ENCODE measurements at places on chromosomes 3 and 15.
A peak's percentile ranks its signal among the peaks of the same experiment; 100 is the strongest.

GRCh38 chr3:23002836-23003732, 200.0 kb upstream of the UBE2E2 start:
- peak; percentile 2 for DNase-seq

GRCh38 chr3:112476346-112476745, 22.9 kb downstream of the BTLA start:
- DNase-seq = no peak

- DNase-seq = no peak
Observed at GRCh38 chr3:157354254-157354653, 82.4 kb upstream of the PTX3 start.

DNA sequence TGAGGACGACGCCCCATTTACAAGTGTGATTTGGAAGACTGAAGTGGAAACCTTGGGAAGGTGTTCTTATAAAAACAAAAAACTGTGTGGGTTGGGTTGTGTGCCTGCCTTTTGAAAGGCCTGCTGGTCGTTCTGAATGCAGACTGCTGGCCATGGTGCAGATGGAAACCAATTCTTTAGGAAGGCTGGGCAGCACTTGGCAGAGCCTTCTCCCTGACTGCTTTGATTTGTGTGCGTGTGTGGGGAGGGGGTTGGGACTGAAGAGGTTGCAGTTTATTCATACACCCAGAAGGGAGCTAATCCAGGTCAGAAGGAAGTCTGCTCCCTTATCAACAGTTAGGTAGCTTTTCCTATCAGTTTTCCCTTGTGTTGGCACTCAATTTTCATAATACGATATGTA, 288.7 kb downstream of the SOX2 start:
- no peak for DNase-seq

DNA sequence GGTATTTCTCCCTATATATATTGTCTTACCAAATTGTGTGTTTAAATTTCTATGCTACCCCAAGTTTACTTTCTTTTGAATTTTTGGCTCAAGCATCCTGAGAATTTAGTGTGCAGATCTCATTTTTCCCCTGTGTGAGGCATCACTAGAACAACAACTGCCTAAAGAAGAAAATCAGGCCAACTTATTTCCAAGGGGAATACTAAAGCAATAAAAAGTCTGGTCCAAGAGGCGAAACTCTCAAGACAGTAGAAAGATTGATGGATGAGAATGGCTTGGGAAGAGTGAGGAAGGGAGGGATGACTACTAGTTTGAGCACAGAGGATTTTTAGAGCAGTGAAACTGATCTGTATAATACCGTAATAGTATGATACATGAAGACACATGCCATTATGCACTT, 86.3 kb upstream of the CFAP20DC start:
- DNase-seq = no peak

- DNase-seq = no peak
Observed at GRCh38 chr15:78350058-78350457, 9.9 kb downstream of the CRABP1 start.

DNA sequence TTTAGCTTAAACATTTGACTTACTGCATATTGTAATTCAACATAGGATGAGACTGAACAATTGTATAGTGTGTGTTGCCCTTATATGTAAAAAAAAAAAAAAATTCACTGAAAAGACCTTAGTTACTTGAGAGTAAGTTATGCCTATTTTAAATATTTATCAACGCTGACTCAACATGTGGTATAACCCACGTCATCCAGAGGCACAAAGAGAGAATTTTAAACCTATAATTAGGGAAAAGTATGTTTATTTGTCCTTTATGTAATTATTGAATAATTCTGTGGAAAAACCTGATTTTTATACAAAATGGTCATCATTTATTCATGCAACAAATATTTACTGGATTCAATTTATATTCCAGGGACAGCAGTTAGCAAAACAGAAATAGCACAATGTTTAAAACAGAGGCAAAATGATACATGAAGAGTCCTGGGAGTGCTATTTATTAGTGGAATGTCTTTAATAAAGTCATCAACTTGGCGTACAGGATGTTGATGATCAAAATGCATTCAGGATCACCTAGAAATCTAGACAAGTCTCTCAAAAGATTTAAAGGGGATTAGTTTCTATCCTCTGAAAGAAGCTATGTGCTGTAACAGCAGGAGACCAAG, 223.7 kb downstream of the PCCB start:
- DNase-seq = no peak

GRCh38 chr3:94405258-94406035, 342.6 kb downstream of the NSUN3 start:
- no peak for DNase-seq

DNA sequence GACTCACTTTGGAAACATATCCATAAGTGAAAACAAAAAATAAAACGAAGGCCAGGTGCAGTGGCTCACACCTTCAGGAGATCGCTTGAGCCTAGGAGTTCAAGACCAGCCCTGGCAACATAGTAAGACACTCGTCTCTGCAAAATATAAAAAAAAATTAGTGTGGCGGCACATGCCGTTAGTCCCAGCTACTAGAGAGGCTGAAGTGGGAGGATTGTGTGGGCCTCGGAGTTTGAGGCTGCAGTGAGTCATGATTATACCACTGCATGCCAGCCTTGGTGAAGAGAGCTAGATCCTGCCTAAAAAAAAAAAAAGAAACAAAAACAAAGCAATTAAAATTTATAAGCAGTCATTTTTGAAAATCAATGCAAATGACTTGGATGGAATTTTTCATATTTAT, 54.7 kb upstream of the NANOGP8 start:
- DNase-seq = no peak

DNA sequence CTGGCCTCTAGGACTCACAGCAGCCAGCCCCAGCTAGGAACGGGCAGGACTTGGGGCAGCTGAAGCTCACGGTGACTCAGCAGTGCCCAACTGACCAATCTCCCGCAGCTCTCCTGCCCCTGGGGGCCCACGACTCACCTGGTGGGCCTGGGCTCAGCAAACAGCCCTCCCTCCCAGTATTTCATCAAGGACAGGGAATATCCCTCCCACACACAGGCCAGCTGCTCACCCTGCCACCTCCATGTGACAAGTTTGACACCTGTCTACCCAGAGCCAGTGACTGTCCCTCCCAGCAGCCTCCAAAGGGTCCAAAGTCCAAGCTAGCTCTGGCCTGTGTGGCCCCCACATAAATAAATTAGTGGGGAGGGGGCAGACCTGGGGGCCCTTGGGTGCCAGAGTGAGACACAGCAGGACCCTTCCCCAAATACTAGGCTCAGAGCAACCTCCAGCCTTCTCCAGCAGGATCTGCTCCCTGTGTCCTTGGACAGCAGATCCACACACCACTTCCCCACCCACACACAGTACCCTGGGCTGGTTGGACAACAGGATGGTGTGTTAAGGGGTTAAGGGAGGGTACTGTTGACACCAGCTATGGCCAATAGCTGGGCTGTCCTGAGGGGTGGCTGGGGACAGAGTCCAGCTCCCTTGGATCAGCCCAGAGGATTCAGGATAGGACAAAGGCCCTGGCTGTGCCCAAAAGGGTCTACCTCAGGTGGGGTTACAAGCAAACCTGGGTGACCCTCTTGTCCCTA, 4.3 kb downstream of the GNAT1 start:
- no peak for DNase-seq

DNA sequence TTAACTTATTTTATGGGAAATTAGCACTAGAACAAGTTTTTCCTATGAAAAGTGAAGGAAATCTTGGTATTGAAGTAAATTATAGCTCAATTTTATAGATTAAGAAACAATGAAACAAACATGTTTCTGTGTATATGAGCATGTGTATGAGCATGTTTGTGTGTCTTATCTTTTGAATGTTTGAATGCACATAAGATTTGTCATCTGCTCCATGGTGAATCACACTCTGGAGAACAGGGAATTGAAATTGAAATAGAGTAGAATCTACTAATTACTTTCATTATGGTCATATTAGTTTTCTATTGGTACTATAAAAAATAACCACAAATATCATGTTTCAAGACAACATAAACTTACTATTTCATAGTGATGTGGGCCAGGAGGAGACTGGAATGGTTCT, 646.6 kb downstream of the OTOL1 start:
- no peak for DNase-seq

GRCh38 chr3:100080573-100080972, 33.7 kb downstream of the FILIP1L start:
- DNase-seq = no peak

DNA sequence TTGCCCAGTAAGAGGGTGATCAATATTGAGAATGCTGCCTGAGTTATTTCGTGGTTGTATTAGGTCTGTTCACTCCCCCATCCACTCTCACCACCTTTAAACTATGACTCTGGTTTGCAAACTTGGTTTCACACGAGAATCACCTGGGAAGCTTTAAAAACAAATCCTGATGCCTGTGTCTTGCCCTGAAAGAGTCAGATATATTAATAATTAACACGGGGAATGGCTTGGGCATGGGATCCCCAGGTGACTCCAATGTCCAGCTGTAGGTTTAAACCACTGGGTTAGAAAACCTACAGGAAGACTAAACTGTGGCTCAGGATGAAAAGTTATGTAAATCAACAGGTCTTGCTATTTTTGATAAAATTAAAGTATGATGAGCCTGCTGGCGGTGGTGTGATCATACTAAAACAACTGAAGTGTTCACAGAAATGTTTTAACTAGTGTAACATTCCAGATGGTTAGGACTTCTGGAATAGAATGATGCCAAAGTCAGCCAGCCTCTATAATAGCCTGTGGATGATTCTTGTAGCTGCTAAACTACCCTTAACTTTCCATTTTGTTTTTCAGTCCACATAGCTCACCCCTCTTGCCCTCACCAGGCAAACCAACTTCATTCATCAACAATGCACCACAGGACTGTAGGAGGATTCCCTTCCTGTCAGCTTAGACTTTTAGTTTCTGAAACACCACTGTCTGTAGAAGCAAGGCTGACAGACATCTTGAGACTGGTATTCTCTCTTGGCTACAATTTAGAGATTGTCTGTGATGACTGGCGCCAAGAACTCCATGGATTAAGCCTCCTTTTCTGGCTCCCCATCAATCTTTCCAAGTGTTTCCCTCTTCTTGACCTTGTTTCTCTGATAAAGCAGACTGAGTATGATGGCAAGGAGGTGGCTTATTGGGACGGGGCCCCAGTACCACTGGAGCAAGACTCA, 119.1 kb upstream of the ADAMTS9 start:
- DNase-seq = no peak

- DNase-seq = no peak
Observed at GRCh38 chr3:47042231-47042791, 62.8 kb downstream of the NBEAL2 start.

DNA sequence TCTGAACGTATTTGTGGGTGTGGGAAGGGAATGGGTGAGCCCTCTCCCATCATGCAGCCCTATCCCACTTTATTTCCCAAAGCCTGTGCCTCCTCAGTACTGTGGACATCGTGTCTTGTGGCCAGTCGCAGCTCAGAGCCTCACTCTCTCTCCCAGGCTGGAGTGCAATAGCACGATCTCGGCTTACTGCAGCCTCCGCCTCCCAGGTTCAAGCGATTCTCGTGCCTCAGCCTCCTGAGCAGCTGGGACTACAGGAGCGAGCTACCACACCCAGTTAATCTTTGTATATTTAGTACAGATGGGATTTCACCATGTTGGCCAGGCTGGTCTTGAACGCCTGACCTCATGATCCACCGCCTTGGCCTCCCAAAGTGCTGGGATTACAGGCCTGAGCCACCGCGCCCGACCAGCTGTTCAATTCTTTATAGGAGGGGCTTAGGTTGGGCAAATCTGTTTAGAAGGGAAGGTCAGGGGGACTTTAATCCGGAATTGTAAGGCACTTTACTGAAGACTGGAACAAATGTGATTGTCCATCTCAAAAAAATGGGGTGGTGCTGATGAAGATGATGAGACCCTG, 42.7 kb upstream of the BDH1 start:
- DNase-seq = no peak

GRCh38 chr15:57820119-57820518, 113.6 kb downstream of the POLR2M start:
- no peak for DNase-seq

All from NCI-H524 treated with DMSO at 0.1 percent for 48 hours (cell line).